Hypothalamus (tissue), 51 donors: ENCODE measurements at places on chromosomes 2 and 18.
A peak's percentile ranks its signal among the peaks of the same experiment; 100 is the strongest.

DNA sequence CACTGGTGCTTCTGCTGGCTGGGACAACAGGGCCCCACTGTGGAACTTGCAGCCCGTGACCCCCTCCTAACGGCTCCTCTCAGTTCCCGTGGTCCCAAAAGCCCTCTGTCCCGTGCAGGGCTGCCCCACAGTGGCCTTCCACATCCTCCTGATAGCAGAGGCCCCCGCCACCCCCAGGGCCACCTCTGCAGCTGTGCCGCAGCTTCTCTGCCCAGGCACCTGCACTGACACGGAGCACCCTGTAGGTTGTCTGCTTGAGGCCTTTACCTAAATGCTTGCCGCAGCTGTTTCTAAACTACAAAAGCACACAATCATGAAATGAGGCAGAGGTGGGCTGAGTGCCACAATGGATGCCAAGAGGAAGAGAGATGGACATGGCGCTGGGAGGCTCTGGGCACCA, 13.5 kb upstream of the GRHL1 start:
- no peak for DNase-seq

DNA sequence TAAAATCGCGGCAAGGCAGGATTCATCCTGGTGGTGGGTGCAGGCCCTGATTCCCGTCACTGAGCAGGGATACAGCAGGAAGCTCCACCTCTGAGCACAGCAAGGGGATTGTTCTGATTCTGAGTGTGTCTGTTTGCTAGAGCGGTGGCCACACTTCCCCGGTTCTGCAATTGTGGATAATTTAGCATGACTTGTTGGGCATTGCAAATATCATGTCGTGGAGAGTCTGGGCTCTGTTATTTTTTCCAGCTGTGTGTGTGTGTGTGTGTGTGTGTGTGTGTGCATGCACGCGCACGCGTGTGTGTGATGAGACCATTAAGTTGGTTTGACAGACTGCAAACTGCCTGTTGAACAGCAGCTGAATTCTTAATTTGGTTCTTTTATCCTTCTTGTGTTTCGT, 4.1 kb upstream of the TMEM18 start:
- no peak for DNase-seq

- no peak for DNase-seq
These were observed 197.3 kb upstream of the TWIST2 start for GRCh38 chr2:238650536-238650935.

DNA sequence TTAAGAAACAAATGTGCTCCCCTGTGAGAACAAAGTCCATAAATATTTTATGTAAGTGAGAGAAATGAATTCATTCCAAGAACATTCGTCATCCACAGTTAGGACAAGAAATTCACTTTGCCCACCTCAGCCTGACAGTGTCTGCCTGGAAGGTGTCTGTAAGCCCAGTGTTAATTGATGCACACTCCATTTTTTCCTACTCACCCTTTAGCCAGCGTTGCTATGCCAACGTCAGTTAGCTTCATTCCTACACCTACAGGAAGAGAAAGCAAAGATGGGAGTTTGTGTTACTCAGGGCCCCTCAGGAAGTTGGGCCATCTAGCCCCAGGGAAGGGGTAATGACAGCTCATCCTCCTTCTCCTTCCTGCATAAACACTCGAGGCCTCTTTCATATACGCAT, 131.0 kb downstream of the ALPK2 start:
- DNase-seq: no peak

- no peak for DNase-seq
These were observed 69.8 kb upstream of the TANK start for GRCh38 chr2:161090411-161090810.

- DNase-seq: no peak
These were observed 54.3 kb upstream of the LPIN2 start for GRCh38 chr18:3067165-3067661.

- peak; percentile 1 for DNase-seq
These were observed 91.9 kb downstream of the PPP1R1C start for GRCh38 chr2:182077448-182078142.
